ENCODE measurements at places on chromosomes 4 and X. TPM values are rescaled to one million over a fixed set of nuclear protein-coding genes. Genes with fewer than 3 reads are reported as not detected.

Gene DKK2
- not detected for total RNA-seq

Gene HOPX
- not detected for total RNA-seq

Gene ESX1
- not detected for total RNA-seq

Gene CYLC1
- not detected for total RNA-seq

Gene SMIM31
- not detected for total RNA-seq

Gene IRAK1
- total RNA-seq: 86.6 TPM

Gene AADAT
- 6.1 TPM for total RNA-seq

Gene ZIC3
- not detected for total RNA-seq

Gene ARMCX4
- 0.70 TPM for total RNA-seq

Gene HPGD
- not detected for total RNA-seq

Gene ZNF674
- 3.6 TPM for total RNA-seq

Gene CYP2U1
- 14.5 TPM for total RNA-seq

Gene CLDN22
- total RNA-seq: not detected

Gene C4orf54
- total RNA-seq: not detected

Gene MTMR8
- total RNA-seq: not detected

Gene NAP1L3
- total RNA-seq: 6.1 TPM

Gene GASK1B
- total RNA-seq: 104 TPM

Gene FGFBP2
- not detected for total RNA-seq

Gene CT47B1
- not detected for total RNA-seq

Gene ARHGAP36
- not detected for total RNA-seq

Gene GUCY1A1
- 0.12 TPM for total RNA-seq

Gene NAP1L5
- 6.5 TPM for total RNA-seq
